Bronchial epithelial cell (primary cell): ENCODE measurements at places on chromosomes 7 and 10. TPM values are rescaled to one million over a fixed set of nuclear protein-coding genes. Genes with fewer than 3 reads are reported as not detected.

The MASTL gene
- total RNA-seq, result 9.5 and 10.0 TPM in 2 replicates

The GET4 gene
- total RNA-seq, result 44.5 and 52.1 TPM in 2 replicates

The AKR1C2 gene
- 191 and 222 TPM in 2 replicates for total RNA-seq

The REEP3 gene
- total RNA-seq, result 52.1 and 60.3 TPM in 2 replicates

The GATAD1 gene
- total RNA-seq, result 14.3 and 16.3 TPM in 2 replicates

The NUDT13 gene
- total RNA-seq, result 0.64 and 1.1 TPM in 2 replicates

The GPRIN2 gene
- 0.53 and 3.2 TPM in 2 replicates for total RNA-seq

The NET1 gene
- total RNA-seq, result 45.8 and 118 TPM in 2 replicates

The CPXM2 gene
- under 0.01 and 0.26 TPM in 2 replicates for total RNA-seq

The CHAT gene
- total RNA-seq, result not detected in 2 replicates

The SLC26A5 gene
- total RNA-seq, result not detected in 2 replicates

The CALHM2 gene
- 0.53 and 0.64 TPM in 2 replicates for total RNA-seq

The PLAU gene
- 26.3 and 30.0 TPM in 2 replicates for total RNA-seq

The ZNF722 gene
- not detected in 2 replicates for total RNA-seq

The HKDC1 gene
- 3.9 and 12.7 TPM in 2 replicates for total RNA-seq

The RAB19 gene
- not detected in 2 replicates for total RNA-seq

The RTKN2 gene
- 0.79 and 1.7 TPM in 2 replicates for total RNA-seq

The CREB3L2 gene
- 8.4 and 22.1 TPM in 2 replicates for total RNA-seq

The MORN4 gene
- 7.1 and 9.0 TPM in 2 replicates for total RNA-seq

The INHBA gene
- total RNA-seq, result 1.3 and 5.0 TPM in 2 replicates

The LIPA gene
- 13.6 and 20.8 TPM in 2 replicates for total RNA-seq

The AP3M1 gene
- 16.3 and 22.7 TPM in 2 replicates for total RNA-seq

The ASAH2B gene
- 4.5 and 5.9 TPM in 2 replicates for total RNA-seq

The CPED1 gene
- total RNA-seq, result under 0.01 and 0.26 TPM in 2 replicates

The PALD1 gene
- total RNA-seq, result 0.13 TPM in 1 of 2 replicates, not detected in the other

The ZNRF2 gene
- 18.4 and 23.4 TPM in 2 replicates for total RNA-seq

The MRC1 gene
- under 0.01 TPM in 2 replicates for total RNA-seq
